ENCODE measurements at places on chromosomes 3 and 15.

DNA sequence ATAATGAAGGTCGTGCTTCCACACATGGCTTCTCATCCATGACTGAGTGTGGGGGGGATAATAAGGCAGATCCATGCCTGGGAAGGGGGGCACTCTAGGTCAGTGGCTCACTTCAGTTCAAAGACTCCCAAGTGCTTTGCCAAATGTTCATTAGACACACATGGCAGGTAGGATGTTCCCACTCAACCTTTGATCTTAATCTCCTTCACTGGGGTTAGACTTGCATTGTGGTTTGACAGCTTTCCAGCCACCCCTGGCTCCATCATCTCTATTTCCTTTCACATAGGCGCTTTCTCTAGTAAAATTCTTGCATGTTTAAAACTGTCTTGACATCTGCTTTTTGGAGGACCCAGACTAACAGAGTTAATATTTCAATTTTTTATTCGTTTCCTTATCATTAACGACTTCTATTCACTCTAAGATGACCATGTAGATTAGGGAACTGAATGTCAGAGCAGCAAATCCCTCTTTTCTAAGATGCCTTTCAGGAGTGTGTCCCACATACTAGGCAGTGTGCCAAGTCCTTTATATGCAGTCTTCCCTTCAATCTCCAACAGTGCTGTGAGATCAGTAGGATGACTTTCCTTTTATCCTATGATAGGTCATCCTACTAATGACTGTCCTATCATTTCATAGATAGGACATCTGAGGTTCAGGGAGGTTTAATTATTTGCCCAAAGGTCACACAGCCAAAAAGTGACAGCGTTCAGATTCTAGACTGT is 57.9 kb downstream of the BTD start:
- no peak for DNase-seq

- no peak for DNase-seq
Measured at GRCh38 chr3:185270956-185271332, 17.1 kb upstream of the EHHADH start.

DNA sequence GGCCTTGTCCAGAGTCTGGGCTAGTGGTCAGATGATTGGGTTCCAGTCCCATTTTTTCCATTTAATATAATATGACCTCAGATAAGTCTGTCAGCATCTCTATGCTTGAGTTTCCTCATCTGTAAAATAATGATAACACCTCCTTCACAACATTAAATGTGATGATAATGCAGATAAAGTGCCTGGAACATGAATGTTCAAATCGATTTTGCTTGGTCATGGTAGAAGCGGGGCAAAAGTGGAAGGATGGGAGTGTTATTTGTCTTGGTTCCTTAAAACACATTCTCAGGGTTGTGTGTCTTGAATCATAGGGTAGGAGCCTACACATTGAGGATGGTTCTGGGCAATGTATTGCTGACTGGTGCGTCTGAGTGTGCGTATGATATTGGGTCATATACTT is 16.9 kb downstream of the ARIH2 start:
- no peak for DNase-seq

DNA sequence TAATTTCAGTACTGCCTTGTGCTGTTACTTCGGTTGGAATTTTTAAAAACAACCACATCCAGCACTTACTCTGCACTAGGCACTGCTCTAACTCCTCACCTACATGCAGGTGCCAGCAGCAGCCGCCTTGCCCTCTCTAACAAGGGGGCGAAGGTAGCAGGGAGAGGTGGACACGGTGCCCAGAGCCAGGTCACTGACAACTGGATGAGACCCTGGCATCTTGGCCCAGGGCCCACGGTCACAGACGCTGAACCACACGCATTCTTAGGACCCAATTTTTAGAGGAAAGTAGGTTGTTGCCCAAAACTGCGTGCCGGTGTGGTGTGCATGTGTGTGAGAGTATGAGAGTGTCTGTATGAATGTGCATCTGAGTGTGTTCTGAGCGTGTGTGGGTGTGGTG is 63.4 kb upstream of the GATA2 start:
- no peak for DNase-seq

- no peak for DNase-seq
Measured at GRCh38 chr3:172675441-172676193, 35.2 kb downstream of the NCEH1 start.

DNA sequence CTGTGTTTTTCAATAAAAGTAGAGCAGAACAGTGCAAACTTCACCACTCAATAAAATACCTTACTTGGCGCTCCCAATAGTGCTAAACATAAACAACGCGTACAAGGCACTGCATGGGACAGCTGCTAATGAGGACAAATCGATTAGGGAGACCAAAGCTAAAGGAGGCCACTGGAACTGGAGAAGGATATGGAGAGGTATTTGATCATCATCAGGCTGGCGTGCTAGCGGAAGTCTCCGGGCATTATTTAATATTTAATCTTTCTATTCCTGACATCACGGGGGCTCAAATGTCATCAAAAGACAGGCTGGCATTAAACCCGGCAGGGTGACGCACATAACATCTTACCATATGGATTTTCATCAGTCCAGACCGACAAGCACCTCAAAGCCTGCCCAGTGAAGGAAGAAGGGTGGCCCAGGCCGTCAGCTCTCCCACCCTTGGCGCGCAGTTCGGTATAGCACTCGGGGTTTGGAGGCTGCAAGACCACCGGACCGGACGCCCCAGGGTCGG is 604 bp downstream of the CCPG1 start:
- DNase-seq: no peak

GRCh38 chr3:43316783-43317460 is 30.6 kb downstream of the SNRK start:
- DNase-seq: peak; percentile 59

DNA sequence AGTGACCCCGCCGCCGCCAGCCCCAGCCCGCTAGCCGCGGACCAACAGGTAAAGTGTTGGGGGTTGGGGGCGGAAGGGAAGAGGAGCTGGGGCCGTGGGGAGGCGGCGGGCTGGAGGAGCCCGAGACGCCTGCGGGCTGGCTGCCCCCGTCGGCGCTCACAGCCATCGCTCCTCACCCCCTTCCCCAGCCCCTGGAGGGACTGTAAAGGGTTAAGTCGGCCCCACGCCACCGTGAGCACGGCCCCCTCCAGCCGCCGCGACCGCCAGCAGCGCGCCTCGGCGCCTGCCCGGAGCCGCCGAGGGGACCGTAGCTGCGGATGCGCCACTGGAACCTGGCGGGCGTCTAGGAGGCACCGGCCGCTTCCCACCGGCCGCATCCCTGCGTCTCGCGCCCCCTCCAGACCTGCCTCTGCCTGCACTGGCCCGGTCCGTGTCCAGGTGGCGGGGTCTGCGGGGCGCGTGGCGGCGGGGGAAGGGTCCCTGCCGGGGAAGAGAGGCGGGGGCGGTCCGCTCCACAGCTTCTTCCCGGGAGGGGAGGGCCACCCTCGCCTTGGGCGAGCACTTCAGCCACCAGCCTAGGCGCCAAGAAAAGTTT is 522 bp downstream of the MED12L start:
- DNase-seq: no peak

GRCh38 chr15:68586274-68586961 is 7.6 kb downstream of the CORO2B start:
- DNase-seq: peak; percentile 87

DNA sequence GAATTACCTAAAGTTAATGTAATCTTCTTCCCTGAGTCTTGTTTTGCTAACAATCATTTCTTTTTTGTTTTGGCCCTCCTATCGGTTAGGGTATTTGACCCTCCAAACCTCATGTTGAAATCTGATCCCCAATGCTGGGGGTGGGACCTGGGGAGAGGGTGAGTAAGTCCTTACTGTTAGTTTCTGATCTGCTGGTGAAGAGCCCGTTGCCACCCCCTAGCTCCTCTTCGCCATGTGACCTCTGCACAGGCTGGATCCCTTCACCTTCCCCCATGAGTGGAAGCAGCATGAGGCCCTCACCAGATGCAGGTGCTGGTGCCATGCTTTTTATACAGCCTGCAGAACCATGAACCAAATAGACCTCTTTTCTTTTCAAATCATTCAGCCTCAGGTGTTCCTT is 62.8 kb upstream of the ADCY5 start:
- DNase-seq: no peak

- DNase-seq: no peak
Measured at GRCh38 chr15:66912441-66912840, 153.0 kb upstream of the SMAD3 start.

DNA sequence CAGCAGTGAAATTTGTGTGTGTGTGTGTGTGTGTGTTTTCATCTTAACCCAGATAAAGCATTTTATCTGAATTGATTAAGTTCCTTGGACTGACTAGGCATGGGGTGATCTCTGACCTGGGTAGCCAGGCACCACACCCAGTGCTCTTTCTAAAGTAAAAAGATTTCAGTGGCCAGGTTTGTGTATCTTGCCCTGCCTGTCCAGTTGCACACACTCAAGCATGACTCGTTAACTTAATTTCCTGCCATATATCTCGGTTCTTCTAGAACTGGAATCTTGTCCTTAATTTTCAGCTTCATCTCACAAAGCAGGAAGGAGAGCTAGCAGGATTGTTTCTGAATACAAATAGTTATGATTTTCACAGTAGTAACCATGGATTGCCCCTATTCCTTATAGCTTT is 17.0 kb downstream of the TM4SF18 start:
- DNase-seq: no peak

DNA sequence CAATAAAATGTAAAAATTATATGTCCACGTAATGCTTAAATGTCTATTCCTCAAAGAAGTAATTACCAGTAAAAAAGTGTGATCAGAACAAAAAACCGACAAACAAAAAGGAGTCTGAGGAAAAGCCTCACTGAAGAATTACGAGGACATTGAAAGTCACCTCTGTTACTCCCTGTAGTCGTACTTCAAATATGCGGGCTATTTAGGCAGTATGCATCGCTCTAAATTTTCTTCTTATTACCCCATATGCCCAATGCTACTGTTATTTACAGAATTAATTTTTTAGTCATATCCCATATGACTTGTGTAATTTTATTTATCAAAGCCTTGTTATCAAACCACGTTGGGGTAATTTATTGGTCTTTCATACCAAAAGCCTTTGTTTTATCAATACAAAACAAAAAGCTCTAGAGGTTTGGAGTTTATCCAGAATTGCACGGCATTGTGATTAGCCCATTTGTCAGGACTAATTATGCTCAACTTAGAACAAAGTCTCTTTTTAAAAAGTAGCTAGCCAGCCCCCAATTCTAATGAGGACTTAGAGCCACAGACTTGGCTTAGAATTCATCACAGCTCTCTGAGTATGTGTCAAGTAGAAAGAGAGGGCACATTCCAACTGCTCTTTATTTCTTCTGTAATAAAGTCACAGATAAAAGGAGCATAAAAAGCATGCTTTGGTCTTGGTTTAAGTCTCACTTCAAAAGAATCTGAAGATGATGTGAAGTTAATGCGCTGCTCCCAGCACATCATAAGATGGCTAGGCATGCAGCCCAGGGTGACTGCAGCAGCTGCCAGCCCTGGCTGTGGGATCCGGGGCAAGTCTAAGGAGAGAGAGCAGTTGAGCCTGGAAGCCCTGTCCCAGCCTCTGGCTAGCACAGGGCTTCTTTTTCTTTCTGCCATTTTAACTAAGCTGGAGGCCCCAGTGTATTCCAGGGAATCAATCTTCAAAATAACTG is 521.0 kb downstream of the GABRG3 start:
- no peak for DNase-seq

DNA sequence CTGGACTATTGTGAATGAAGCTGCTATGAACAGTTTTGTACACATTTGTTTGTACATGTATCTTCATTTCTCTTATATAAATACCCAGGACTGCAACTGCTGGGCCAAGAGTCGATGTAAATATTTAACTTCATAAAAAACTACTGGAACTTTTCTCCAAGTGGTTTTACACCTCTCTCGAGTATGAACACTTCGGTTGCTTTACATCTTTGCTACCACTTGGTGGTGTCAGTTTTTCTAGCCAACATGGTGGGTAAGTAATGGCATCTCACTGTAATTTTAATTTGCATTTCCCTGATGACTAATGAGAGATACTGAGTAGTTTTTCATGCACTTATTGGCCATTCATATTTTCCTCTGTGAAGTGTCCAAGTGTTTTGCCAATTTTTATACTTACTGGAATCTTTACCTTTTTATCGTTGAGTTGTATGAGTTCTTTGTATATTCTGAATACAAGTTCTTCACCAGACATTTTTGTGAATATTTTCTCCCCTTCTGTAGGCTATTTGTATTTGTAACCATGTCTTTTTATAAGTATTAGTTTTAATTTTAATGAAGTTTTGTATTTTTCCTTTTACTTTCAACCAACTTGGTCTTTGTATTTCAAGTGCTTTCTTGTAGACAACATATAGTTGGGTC is 44.4 kb downstream of the PCOLCE2 start:
- no peak for DNase-seq

Measured in epithelial cell of proximal tubule (primary cell).